HL-60 (cell line): ENCODE measurements at places on chromosomes 16 and 17.

DNA sequence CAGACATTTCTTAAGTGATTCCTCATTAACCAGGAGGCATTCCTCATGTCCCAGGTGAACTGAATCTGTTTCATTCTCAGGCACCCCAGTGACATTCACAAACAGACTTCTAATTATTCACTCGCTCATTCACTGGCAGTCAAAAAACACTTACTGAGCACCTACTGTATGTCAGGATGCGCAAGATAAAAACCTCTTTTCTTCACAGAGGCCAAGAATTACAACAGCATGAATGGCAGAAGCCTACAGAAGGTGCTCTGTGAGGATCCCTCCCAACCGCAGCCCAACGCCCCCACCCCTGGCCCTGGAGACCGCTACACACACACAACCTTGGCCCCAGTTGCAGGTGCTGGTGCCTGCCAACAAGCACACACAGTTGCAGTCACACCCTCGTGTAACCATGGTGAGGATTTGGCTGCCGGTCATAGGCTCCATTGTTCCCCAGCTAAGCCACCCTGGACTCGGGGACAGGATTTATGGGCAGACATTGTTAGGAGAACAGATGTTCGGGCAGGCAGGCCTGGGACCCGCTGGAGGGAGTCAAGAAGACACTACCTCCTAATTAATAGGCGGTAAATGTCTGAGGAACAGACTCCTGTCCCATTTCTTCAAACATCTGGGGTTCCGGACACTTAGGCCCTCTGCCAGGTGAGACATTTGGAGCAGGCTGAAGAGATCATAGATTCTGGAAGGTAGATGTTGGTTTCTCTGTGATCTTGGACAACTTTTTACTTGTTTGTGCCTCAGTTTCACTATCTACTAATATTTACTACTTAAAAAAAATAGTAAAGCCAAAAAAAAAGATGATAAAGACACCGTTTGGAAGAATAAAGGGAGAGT is 43.2 kb downstream of the CUEDC1 start:
- DNase-seq = no peak

GRCh38 chr16:75292691-75293090 is 41.3 kb upstream of the BCAR1 start:
- DNase-seq = no peak

- DNase-seq = no peak
Observed at GRCh38 chr17:39450051-39450450, 1.0 kb downstream of the MED1 start.

DNA sequence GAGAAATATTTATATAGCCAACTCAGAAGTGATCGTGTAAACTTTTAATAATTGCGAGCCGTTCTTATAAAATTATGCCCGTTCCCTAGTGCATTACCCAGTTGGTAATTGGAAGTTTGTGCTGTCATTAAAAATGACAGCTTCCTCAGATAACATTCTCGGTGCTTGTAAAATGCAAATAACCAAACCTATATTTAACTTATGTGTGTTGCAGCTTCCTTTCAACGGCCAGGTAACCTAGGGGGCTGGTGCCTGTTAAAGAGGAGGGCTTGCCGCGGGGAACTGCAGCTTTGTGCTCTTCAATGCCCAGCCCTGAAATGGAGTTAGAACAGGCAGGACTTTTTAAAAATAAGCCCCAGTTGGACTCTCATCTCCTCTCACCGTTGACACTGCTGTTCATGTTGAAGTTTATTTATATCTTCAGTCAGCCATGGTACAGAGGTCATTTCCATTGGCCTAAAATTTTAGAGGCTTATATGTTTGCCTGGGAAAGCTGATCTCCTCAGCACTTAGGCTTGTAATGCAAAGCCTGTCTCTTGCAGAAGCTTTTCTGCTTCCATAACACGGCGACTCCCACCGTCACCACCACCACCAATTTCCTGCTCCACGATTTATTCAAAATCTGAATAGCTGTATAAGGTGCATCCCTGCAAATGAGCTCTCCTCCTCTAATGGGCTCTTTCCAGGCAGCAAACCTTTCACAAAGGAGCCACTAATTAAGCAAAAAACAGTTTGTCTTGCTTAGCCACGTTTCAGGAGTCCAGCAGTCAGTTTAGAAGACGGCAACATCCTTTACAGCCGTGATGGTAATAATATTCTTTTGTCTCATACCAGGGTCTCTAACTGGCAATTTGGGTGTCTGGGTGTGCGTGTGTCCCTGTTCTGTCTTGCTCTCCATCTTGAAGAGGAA is 74.7 kb downstream of the RPA1 start:
- DNase-seq = no peak

- DNase-seq = no peak
Observed at GRCh38 chr16:4578961-4579530, 22.9 kb downstream of the C16orf96 start.

DNA sequence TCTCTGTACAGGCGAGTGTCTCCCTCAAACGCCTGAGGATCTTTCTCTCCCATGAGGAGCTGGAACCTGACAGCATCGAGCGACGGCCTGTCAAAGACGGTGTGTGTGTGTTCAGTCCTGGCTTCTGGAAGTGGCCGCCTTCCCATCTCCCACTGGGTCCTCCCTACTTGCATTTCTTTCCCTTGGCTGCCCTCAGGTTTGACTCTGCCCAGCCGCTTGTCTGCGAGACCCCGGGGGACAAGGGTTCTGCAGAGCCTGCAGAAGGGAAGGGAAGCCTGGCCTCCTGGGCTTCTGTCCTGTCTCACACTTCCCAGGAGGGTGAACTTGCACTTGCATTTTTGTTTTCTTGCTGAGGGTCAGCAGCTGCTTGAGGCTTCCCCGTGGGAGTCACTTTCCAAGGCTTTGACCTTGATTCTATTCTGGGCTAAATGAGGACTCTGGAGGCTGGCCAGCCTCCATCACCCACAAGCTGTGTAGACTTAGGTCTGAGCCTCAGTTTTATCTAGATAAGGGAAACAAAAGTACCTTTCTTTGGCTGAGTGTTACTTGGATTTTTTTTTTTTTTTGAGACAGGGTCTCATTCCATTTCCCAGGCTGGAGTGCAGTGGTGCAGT is 122.3 kb downstream of the ABCC1 start:
- no peak for DNase-seq

DNA sequence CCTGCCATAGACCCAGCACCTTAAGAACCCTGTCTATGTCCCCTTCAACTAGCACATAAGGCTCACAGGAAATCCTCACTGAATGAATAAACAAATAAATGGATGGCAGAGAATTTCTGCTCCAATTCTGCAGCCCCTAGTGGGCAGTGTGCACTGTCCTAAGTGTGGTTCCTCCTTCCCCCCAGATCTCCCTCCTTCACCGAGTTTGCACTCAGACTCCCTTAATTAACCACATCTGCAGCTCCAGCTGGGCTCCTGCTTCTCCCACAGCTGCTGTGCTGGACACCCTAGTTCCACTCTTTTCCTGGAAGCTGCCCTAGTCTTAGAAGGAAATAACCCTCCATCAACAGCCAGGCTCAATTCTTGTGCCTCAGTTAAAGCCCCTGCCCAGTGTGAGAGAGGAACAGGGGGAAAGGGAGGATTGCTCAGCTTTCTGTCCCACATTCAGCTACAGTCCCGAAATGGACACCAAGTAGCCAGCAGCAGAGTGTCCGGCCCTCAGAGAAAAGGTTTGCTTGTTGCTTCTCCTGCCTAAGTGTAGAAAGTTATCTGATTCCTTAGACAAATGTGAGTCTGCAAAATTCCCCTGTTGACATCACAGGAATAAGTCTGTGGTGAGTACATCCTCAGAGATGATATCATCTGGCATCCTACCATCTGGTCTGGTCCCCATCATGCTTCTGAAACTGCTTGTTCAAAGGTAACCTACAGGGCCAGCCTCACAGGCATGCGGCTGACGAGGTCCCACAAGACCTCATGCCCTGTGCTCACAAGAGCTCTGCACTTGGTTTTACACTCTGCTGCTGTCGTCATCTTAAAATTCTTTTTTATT is 12.3 kb downstream of the LRRC3C start:
- peak; percentile 53 for DNase-seq

DNA sequence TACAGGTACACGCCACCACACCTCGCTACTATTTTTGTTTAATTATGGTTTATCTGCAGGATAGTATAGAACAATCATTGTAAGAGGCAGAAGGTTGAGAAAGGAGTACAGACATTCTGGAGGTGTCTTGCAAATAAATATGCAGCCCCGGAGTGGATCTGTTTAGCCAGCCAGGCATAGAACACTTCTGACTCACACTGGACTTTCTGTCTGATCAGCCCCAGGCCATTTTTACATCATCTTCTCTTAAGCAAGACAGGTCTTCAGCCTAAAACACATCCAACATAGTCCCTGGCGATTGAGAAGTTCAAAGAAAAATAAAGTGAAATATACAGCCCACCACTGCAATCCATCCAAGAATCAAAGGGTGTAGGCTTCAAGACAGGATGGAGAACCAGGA is 81.4 kb downstream of the XYLT1 start:
- DNase-seq = no peak

DNA sequence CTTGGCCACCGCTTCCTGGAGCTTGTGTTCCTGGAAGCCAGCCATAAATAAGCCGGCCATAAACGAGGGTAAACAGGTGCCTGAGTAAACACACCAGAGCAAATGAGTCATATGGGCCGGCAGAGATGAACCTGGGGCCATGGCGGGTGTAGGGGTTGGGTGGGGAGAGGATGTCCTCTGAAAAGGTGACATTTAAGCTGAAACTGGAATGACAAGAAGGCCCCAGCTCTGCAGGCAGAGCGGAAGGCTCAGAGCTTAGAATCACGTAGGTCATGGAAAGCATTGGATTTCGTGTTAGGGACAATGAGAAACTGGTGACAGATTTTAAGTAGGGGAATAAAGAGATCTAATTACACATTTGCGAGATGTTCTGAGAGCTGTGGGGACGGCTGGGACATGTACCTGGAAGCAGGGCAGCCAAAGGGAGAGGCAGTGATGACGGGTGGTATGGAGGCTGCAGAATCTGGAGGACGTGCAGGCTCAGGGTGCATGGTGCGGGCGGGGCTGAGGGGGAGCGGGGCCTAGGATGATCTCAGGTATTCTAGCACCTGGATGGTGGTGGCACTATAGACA is 8.1 kb upstream of the DNASE1 start:
- DNase-seq = no peak

DNA sequence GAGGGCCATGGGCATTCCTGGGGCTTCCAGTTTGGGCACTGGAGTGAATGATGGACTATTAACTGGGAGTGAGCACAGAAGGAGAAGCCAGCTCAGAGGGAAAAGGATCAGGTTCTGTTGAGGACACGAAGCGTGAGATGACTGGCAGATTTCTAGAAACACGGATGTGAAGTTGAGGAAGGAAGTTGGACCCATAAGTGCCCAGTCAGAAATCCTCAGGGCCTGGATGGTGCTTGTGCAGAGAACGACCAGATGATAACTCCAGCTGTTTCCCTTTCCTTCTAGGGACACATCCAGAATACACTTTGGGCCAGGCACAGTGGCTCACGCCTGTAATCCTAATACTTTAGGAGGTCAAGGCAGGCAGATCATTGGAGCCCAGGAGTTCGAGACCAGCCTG is 23.3 kb upstream of the ANKRD40CL start:
- no peak for DNase-seq

DNA sequence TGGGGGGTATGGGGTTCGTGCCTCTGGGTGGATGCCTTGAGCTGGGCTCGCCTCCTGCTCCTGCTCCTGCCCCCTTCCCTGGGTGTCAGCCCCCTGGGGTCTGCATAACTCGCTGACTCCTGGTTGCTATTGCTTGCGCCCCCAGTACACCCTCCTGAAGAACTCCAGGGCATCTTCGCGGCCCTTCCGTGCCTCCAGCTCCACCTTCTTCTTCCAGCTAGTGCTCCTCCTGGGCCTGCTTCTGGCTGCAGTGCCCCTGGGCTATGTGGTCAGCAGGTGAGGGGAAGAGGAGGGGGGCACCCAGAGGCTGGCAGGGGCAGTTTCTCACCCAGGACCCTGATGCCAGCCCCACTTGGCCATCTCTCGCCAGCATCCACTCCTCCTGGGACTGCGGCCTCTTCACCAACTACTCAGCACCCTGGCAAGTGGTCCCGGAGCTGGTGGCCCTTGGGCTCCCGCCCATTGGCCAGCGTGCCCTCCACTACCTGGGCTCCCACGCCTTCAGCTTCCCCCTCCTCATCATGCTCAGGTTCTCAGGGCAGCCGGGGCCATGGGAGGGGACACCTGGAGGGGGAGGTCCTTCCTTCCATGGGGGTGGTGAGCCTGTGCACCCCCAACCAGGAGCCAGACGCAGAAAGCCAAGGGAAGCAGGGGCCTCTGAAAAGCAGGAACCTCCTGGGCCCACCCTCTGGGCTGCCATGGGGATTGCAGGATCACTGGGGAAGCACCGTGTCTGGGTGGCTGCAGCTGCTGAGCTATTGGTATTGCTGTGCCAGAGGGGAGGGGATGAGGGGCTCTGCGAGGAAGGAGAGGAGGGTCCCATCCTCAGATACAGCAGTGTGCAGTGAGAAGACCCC is 7.8 kb upstream of the C17orf99 start:
- no peak for DNase-seq

GRCh38 chr16:48946686-48947370 is 334.8 kb downstream of the CBLN1 start:
- no peak for DNase-seq

GRCh38 chr17:74362069-74362405 is 369 bp upstream of the BTBD17 start:
- no peak for DNase-seq

DNA sequence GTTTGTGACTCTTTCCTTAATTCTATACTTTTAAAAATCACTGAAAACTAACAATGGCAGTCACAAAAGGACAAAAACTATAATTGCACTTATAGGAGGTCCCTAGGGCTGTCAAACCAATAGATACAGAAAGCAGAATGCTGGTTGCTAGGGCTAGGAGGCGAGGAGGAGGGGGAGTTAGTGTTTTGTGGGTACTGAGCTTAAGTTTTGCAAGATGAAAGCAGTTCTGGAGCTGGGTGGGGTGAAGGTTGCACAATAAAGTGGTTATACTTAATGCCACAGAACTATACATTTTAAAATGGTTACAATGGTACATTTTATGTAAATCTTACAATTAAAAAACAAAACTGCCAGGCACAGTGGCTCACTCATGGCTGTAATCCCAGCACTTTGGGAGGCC is 27.3 kb downstream of the NUBP1 start:
- peak; percentile 83 for DNase-seq

- DNase-seq = no peak
Observed at GRCh38 chr16:12236589-12236988, 260.1 kb downstream of the SNX29 start.

DNA sequence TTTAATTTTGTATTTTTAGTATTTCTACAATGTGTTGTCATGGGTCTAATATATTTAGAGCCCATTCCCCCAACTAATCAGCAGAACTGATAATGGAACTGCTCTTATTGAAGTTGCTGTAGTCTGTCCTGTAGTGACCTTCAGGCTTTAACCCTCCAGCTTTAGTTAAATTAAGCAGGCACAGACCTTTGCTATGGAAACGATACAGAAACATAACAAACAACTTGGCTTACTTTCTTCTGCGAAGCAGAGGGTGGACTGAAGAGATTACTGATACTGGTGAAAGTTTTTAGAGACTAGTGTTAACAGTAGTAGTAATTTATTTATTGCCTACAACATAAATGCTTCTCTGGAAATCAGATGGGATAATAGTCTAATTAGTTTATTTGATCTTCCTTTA is 61.4 kb downstream of the NFATC3 start:
- no peak for DNase-seq

GRCh38 chr16:29925105-29925756 is 795 bp downstream of the KCTD13 start:
- DNase-seq = peak; percentile 32

GRCh38 chr16:30972872-30973271 is 12.1 kb upstream of the HSD3B7 start:
- DNase-seq = no peak

- no peak for DNase-seq
Observed at GRCh38 chr17:37743612-37743874, 1.3 kb downstream of the HNF1B start.
